Left renal pelvis (tissue), 4 donors: ENCODE measurements at places on chromosomes 1 and 21. TPM values are rescaled to one million over a fixed set of nuclear protein-coding genes. Genes with fewer than 3 reads are reported as not detected.

The PPIAL4G gene
- polyA plus RNA-seq = not detected

The EXTL1 gene
- 1.2 TPM for polyA plus RNA-seq

The BLACAT1 gene
- polyA plus RNA-seq = 2.1 TPM

The LPAR3 gene
- polyA plus RNA-seq = 1.1 TPM

The EPHA8 gene
- 1.2 TPM for polyA plus RNA-seq

The PRR9 gene
- not detected for polyA plus RNA-seq

The DENND2D gene
- polyA plus RNA-seq = 4.0 TPM

The CACHD1 gene
- 58.3 TPM for polyA plus RNA-seq

The B4GALT2 gene
- polyA plus RNA-seq = 38.0 TPM

The GSTM1 gene
- polyA plus RNA-seq = 3.8 TPM

The GJA5 gene
- 17.9 TPM for polyA plus RNA-seq

The GCSAML gene
- 0.82 TPM for polyA plus RNA-seq

The ACTL8 gene
- not detected for polyA plus RNA-seq

The S100A7A gene
- polyA plus RNA-seq = not detected

The TMEM81 gene
- 3.9 TPM for polyA plus RNA-seq

The CFAP141 gene
- not detected for polyA plus RNA-seq

The HNRNPR gene
- 301 TPM for polyA plus RNA-seq

The DYNLT4 gene
- 0.30 TPM for polyA plus RNA-seq

The A3GALT2 gene
- polyA plus RNA-seq = 0.12 TPM

The CR1 gene
- polyA plus RNA-seq = 18.0 TPM

The F13B gene
- polyA plus RNA-seq = not detected

The CHIA gene
- not detected for polyA plus RNA-seq

The FNDC10 gene
- 3.7 TPM for polyA plus RNA-seq
